ENCODE measurements at places on chromosomes 6 and 20. TPM values are rescaled to one million over a fixed set of nuclear protein-coding genes. Genes with fewer than 3 reads are reported as not detected.

The B3GAT2 gene
- total RNA-seq, result under 0.01 TPM

The SNX5 gene
- total RNA-seq, result 127 TPM

The RNF144B gene
- 41.2 TPM for total RNA-seq

The HLA-DQA1 gene
- total RNA-seq, result not detected

The PRR18 gene
- total RNA-seq, result 0.10 TPM

The MCHR2 gene
- not detected for total RNA-seq
